ENCODE measurements at places on chromosomes 12 and 14.
A peak's percentile ranks its signal among the peaks of the same experiment; 100 is the strongest.

- DNase-seq = peak; percentile 75
Measured at GRCh38 chr12:122825773-122826724, 9.2 kb upstream of the HIP1R start.

GRCh38 chr14:89117012-89117411 is 292.6 kb downstream of the TTC8 start:
- no peak for DNase-seq

DNA sequence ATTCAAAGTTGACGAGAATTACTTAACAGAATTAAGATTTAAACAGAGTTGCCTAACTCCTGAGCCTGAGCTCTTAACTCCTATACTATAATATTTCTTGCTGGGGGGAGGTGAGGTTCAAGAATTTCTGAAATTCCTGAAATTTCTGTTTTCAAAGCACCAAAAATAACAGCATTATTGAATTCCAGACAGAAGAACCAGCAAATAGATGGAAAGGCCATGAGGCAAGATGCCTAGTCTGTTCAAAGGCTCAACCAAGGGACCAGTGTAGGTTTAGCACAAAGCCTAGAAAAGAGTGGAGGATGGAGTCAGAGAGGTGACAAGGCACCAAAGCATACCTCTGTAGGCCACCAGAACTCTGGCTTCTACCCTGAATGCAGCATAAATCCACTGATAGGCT is 76.4 kb downstream of the PPP1R12A start:
- DNase-seq = no peak

DNA sequence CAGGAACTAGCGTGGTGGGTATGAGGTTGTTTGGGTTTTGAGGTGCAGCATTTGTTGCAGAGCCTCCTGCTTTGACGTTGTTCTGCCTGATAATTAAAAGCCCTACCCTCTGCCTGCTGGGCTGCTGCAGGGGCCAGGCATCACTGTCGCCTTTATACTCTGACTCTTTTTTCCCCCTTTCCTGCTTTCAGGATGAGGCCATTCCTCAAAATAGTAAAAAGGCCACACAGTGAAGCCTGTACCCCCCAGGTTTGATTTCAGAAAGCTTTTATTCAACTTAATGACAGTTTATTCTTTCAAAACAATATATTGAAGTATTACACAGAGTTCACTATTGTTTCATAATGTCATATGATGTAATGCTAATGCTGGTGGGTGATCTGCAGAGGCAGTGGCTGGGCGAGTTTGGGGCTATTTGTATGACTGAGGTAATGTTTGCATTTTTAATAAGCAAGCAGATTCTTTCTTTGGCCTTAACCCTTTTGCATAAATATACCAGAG is 9.1 kb downstream of the BORCS5 start:
- peak; percentile 50 for DNase-seq

DNA sequence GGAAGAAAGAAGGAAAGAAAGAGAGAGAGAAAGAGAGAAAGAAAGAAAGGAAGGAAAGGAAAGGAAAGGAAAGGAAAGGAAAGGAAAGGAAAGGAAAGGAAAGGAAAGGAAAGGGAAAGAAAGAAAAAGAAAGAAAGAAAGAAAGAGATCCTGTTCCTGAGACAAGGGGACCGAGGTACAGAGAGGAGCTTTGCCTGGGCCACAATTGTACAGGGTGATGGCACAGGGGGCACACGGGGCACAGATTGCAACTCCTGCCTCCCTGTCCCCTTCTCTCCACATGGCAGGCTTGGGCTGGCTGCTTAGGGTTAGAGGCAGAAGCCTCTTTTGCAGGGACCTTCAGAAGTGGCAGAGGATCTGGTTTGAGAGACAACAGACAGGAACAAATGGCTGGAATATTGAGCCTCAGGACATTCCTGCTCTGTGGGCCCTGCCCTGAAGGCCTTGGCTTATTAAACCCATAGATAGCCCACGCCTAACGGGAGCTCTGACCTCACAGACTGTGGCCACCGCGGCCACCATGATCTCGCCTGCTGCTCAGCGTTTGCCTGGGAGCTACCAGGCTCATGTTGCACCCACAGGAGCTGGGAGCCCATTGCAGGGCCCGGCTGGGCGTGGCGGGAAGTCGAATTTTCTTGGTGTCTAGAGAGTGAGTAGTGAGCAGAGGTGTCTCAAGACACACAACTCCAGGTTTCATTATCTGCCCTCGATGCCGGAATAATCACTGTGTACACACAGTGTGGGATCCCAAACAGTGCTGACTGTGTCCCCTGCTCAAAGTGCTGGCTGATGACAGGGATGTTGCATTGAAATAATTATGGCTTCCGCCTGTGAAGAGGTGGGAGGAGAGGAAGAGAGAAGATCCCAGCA is 147.9 kb upstream of the NCOR2 start:
- DNase-seq = no peak

GRCh38 chr12:81249976-81250375 is 172.1 kb downstream of the ACSS3 start:
- no peak for DNase-seq

- DNase-seq = peak; percentile 36
Measured at GRCh38 chr14:77037938-77038568, 9.5 kb upstream of the IRF2BPL start.

DNA sequence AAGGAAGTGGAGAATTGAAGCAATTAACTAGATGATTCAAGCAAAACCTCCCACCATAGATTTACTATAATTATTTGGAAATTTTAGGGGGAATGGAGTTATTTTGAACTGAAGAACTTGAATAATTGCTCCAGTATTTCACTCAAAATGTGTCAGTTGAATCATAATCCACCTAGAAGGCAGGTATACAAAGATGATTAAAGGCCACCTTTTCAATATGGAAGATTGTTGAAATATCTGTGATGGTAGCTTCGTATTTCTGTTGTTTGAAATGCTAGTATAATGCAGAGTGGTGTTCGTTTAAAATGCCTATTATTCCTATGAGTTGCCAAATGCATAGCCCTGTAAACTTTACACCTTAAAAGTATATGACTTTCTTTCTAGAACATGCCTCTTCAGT is 3.1 kb downstream of the HMGA2 start:
- no peak for DNase-seq

DNA sequence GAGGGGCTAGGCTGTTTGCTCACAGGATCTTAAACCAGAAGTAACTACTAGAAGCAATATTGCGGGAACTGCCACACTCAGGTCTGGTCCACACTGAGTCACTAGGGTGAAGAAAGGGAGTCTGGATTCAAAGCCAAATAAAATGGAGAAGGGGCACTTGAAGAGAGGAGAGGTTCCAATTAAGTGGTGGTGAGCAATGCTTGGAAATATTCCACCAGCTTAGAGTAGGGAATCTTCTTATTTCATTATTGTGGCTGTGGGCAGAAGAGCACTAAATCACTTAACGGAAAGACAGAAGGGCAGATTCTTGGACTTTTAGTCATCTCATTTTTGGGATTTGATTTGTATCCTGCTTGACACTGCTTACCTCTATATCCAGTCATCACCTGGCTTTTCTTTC is 48.6 kb upstream of the PPP1R12A start:
- no peak for DNase-seq

- DNase-seq = no peak
Measured at GRCh38 chr14:59529189-59529588, 44.9 kb downstream of the JKAMP start.

All from NCI-H526 (cell line).